Stimulated activated CD4-positive, alpha-beta T cell treated with anti-CD3 and anti-CD28 coated beads, Interleukin-15, amount 100 ng/mL, for 48 hours (primary cell): ENCODE measurements at places on chromosomes 3 and 15.

- DNase-seq: no peak
Observed at GRCh38 chr3:30661098-30661873, 54.9 kb downstream of the TGFBR2 start.

DNA sequence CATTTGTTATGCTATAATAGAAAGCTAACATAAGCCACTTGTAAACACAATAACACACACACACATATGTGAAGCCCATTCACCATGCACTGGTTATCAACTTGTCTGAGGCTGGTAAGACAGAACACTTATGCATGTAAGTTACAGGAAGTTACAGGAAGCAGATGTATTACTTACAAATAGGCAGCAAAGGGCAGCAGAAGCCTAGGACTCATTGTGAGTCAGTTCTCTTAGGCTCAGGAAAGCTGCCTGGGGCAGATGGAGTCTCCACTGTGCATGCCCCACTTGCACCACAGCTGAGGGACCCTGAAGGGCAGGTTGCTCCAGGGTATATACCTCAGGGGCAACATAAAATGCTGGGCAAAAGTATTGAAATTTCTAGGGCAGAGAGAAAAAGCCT is 748.8 kb upstream of the CCDC54 start:
- no peak for DNase-seq

- DNase-seq: no peak
Observed at GRCh38 chr3:47541583-47542108, 28.1 kb upstream of the ELP6 start.

DNA sequence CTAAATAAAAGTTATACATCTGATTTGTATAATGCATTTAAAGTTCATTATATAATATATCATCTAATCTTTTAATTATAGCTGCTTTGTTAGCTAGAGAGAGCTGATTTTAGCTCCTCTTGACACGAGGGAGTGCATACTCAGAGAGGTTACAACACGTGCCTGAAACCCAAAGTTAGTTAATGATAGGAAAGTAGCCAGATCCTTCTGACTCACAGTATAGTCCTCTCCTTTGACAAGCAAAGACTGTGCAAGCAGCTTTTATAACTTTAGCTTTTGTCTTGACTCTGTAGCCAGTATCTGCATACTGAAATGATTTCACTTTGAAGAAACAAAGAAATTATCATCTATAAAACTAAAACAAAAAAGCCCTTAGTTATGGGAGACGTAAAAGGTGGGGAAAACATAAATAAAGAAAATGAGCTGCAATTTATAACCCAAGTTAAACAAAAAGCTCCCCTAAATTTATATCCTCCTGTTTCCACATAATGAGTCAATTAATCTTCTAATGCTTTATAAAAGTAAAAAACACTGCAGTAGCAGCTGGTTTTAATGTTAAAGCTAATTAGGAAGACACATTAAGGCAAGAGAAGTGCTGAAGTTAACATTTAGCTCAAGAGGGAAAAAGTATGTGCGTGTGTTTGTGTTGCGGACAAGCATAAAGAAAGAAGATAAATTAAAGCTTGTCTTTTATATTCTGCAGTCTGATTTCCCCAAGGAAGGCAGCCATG is 13.1 kb downstream of the GABRR3 start:
- DNase-seq: no peak

DNA sequence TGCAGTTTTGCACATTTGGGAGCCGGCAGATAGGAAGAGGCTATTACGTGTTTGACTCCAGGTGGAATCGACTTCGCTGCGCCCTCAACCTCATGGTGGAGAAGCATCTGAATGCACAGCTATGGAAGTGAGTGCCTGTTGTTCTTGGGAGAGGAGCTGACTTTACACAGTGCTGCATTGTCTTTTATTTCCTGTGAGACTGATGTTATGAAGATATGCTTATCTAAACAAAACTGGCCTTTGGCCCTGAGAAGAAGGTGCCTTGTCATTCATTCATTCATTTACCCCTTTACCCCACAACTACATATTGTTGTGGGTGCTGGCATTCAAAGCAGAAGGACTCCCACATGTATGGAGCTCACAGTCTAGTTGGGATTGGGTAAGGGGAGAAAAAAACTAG is 32.6 kb downstream of the PSMD6 start:
- no peak for DNase-seq

DNA sequence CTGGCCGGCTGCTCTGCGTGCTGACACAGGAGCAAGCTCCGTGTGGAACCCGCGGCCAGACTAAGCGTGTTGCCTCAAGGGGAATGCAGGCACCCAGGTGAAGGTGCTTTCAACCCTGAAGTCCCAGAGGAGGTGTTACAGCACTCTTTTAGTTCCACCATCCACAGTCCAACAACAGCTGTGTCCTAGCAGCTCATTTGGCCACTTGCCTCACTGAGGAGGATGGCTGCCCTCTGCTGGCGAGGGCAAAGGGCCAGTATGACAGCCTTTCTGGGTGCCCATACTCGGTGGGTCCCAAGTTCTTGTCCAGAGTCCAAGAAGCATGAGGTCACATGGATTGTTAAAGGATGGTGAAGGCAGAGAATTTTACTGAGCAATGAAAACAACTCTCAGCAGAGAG is 87.8 kb downstream of the C3orf85 start:
- DNase-seq: peak; percentile 9

- no peak for DNase-seq
Observed at GRCh38 chr3:47404431-47404876, 23.6 kb downstream of the PTPN23 start.
